ENCODE measurements at places on chromosomes 16 and 17.

DNA sequence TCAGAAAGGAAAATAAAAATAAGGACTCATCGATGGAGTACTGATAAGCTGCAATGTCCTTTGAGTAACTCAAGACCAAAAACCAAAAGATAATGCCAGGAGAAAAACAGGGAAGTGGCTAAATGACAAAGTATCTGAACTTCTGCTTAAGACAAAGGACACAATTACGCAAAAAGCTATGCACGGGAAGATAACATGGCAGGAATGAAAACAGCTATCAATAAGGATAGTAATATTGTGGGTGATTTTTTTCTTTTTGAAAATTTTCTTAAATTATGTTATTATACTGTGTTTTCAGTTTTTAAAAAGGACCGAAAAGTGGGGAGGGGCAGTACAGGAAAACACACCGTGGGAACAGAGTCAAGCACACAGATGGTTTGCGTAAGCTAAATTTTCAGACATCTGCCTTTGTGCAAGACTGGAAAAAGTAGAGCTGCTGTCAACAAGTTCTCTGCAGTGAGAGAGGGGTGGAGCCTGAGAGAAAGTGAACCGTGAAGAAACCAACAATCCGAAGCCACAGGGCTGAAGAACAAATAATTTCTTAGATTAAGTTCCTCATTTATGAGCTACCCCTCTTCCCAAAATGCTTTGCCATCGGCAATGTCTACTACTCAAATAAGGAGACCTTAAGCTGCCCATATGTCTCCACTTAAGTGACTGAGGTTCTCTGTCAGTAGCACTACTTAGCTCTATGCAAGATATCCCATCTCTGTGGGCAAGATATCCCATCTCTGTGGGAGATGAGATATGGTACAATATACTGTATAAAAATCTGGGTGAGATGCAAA is 99.9 kb upstream of the CORO6 start:
- no peak for DNase-seq

GRCh38 chr16:8589057-8589899 is 1.0 kb downstream of the TMEM114 start:
- no peak for DNase-seq

DNA sequence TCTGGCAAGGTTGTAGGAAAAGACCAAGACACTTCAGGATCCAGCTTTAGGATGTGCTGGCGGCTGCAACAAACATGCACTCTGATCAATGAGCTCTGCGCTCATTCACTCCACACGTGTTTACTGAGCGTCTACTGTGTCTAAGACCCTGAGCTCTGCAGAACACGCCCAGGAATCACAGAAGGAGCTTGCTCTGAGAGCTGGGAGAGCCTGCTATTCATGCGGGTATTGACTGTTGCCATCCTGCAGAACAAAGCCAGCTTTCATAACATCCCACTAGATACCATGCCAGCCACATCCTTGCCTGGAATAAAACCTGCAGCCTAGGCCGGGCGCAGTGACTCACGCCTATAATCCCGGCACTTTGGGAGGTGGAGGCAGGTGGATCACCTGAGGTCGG is 44.1 kb downstream of the NXN start:
- DNase-seq: no peak

DNA sequence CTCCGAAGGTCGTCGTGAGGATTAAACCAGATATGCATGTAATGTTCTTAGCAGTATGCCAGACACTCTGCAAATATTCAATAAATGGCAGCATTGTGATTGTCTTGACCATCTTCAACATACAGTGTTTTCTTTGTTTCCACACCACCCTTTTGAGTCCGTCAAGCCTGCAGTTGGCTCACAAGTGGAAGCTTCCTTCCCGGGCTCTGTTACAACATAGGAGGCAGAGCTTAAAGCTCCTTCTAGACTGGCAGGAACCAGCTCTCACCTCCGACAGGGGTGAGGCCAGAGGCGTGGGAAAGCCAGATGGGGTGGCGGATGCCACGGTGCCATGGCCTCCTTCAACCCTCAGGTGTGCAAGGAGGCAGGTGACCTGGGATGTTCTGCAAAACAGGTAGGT is 138.3 kb downstream of the FOXL1 start:
- no peak for DNase-seq
